ENCODE measurements at places on chromosomes 6 and 20. TPM values are rescaled to one million over a fixed set of nuclear protein-coding genes. Genes with fewer than 3 reads are reported as not detected.

Gene BPIFB4
- total RNA-seq, result not detected

- no peak for DNase-seq
Measured at GRCh38 chr6:168169624-168170023, 90.6 kb upstream of the FRMD1 start.

DNA sequence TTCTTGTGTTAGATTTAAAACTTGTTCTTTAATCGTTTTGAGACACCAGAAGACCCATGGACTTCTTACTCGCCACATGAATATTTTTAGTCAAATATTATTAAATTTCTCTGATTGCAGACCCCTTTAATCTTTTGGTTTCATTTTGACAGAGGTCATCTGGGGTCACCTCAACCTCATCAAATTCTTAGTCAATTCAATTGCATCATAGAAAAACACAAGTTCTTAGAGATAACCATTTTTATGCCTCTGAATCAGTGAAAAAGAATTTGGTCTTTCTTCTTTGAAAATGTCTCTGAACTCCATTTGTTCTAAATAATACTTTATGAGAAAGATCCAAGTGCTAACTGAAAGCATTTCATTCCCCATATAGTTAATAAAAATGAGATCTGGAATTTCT is 55.2 kb upstream of the CBLN4 start:
- DNase-seq, result no peak

- DNase-seq, result no peak
Measured at GRCh38 chr6:111231090-111231459, 143.8 kb downstream of the SLC16A10 start.

Gene LRRC73
- 0.76 TPM for total RNA-seq

Gene ENPP5
- total RNA-seq, result 0.38 TPM

- DNase-seq, result no peak
Measured at GRCh38 chr6:19892260-19892659, 55.1 kb downstream of the ID4 start.

Gene NINL
- total RNA-seq, result 4.8 TPM

- DNase-seq, result peak; percentile 63
Measured at GRCh38 chr20:40962733-40963504, 65.7 kb upstream of the TOP1 start.

GRCh38 chr20:34302312-34302722 is 838 bp downstream of the AHCY start:
- no peak for DNase-seq

GRCh38 chr6:137676888-137677287 is 182.7 kb upstream of the OLIG3 start:
- no peak for DNase-seq

- DNase-seq, result no peak
Measured at GRCh38 chr6:42915732-42916131, at the start of gene PTCRA. Gene PTCRA, plus strand, starts transcription at chr6:42916053. Its CDS starts 17 bp downstream, at chr6:42916070.

- no peak for DNase-seq
Measured at GRCh38 chr6:111745636-111746035, 127.6 kb downstream of the FYN start.
